ENCODE measurements at places on chromosomes 2 and 18. TPM values are rescaled to one million over a fixed set of nuclear protein-coding genes. Genes with fewer than 3 reads are reported as not detected.

SERPINB12 gene
- total RNA-seq = not detected

THADA gene
- total RNA-seq = 40.1 TPM

FAP gene
- not detected for total RNA-seq

ZAP70 gene
- 406 TPM for total RNA-seq

ASTL gene
- total RNA-seq = 7.9 TPM

NCK2 gene
- total RNA-seq = 114 TPM

ATP6V1B1 gene
- not detected for total RNA-seq

Data from T-helper 17 cell (primary cell).